Upper lobe of right lung (tissue), 1 donor: ENCODE measurements at places on chromosomes 2 and 18. TPM values are rescaled to one million over a fixed set of nuclear protein-coding genes. Genes with fewer than 3 reads are reported as not detected.

Gene KCNK3
- total RNA-seq: 25.4 TPM

Gene MAP3K19
- total RNA-seq: not detected

Gene GALNT3
- 25.8 TPM for total RNA-seq

Gene CNDP2
- 213 TPM for total RNA-seq

Gene BUB1
- total RNA-seq: 2.4 TPM

Gene C2orf66
- 0.38 TPM for total RNA-seq

Gene IFIH1
- 38.1 TPM for total RNA-seq

Gene SNTG2
- 3.6 TPM for total RNA-seq

Gene REG3A
- total RNA-seq: not detected

GRCh38 chr2:72718876-72719275, 107.0 kb downstream of the EXOC6B start:
- H3K27me3 ChIP-seq: no peaks in the 10 kb centered on the region
- no peaks in the 10 kb centered on the region for H3K36me3 ChIP-seq
- no peak for DNase-seq
- no peak overlapping the region for H3K27ac ChIP-seq

- H3K4me1 ChIP-seq: peaks cover 27% of the 10 kb centered on the region
- no peak overlapping the region for H3K27ac ChIP-seq
- peaks cover 3% of the 10 kb centered on the region for H3K36me3 ChIP-seq
- no peaks in the 10 kb centered on the region for H3K27me3 ChIP-seq
- no peak for DNase-seq
Observed at GRCh38 chr2:181890271-181890670, 1.3 kb upstream of the ITPRID2 start.

- H3K27me3 ChIP-seq: peaks cover 64% of the 10 kb centered on the region
- H3K36me3 ChIP-seq: peaks cover 12% of the 10 kb centered on the region
- no peak overlapping the region for H3K4me3 ChIP-seq
- peaks cover 22% of the 10 kb centered on the region for H3K4me1 ChIP-seq
Observed at GRCh38 chr2:174343623-174344455, 9.1 kb downstream of the SP9 start.

DNA sequence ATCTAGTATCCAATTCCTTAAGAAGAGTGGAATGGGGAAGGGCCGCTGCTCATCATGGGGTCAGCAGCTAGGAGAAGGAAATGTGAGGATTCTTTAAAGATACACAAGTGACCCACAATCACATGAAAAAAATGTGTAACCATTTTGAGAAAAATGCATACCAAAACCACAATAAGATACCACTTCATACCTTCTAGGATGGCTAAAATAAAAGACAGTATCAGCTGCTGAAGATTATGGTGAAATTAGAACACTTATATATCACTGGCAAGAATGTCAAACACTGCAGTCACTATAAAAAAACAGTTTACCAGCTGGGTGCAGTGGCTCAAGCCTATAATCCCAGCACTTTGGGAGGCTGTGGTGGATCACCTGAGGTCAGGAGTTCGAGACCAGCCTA, 67.9 kb downstream of the C2orf74 start:
- H3K36me3 ChIP-seq: peaks cover 76% of the 10 kb centered on the region
- DNase-seq: no peak
- no peak overlapping the region for H3K27ac ChIP-seq
- H3K4me1 ChIP-seq: no peaks in the 10 kb centered on the region
- no peaks in the 10 kb centered on the region for H3K27me3 ChIP-seq

- H3K4me3 ChIP-seq: no peak overlapping the region
- H3K27ac ChIP-seq: no peak overlapping the region
- H3K27me3 ChIP-seq: no peaks in the 10 kb centered on the region
- peaks cover 60% of the 10 kb centered on the region for H3K36me3 ChIP-seq
Observed at GRCh38 chr2:178506524-178506923, 26.3 kb downstream of the PLEKHA3 start.

- no peaks in the 10 kb centered on the region for H3K27me3 ChIP-seq
- DNase-seq: no peak
- H3K4me1 ChIP-seq: no peaks in the 10 kb centered on the region
- peaks cover 9% of the 10 kb centered on the region for H3K36me3 ChIP-seq
Observed at GRCh38 chr2:197030090-197030489, 103.6 kb upstream of the PGAP1 start.

- H3K27me3 ChIP-seq: peaks cover 12% of the 10 kb centered on the region
- no peak overlapping the region for H3K4me3 ChIP-seq
- no peak overlapping the region for H3K27ac ChIP-seq
- DNase-seq: no peak
- H3K4me1 ChIP-seq: no peaks in the 10 kb centered on the region
Observed at GRCh38 chr2:88545118-88545517, 82.1 kb downstream of the EIF2AK3 start.

DNA sequence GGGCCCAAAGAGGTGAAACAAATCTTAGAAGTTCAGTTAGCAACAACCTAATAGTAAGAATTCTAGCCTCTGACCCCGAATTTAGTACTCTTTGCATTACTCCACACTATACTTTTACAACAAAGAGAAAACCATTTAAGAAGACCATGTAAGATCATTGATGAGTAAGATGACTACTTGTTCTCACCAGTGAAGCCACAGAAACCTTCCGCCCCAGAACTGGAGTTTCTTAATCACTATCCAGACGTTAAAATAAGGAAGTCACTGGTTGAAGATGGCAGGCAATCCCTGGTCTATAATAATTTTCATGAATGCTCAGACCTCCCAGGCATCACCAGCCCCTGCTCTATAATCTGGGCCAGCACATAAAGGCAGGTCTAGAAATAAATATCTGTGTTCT, 95.0 kb downstream of the TMEM163 start:
- H3K4me1 ChIP-seq: no peaks in the 10 kb centered on the region
- no peak overlapping the region for H3K27ac ChIP-seq
- DNase-seq: no peak
- H3K27me3 ChIP-seq: no peaks in the 10 kb centered on the region

GRCh38 chr2:190855245-190855644, 25.4 kb upstream of the GLS start:
- H3K4me1 ChIP-seq: peaks cover 18% of the 10 kb centered on the region
- DNase-seq: no peak
- H3K27me3 ChIP-seq: no peaks in the 10 kb centered on the region

DNA sequence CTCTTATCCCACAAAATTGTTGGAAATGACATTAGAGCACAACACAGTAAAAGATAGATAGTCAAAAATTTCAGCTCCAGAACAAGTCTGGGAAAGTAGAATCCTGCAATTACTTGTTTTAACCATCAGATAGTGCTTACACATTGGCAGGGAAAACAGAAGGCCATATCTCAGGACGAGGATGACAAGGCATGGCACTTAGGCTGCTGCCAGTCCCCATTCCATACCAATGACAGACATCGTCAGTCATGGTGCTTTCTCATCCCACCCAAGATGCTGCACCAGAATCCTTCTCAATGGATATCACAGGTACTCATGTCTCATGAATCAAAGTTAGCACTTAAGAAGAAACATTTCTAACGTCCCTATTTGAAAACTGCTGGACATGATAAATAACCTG, 187.3 kb downstream of the NCKAP5 start:
- H3K36me3 ChIP-seq: no peaks in the 10 kb centered on the region
- no peak for DNase-seq
- no peak overlapping the region for H3K4me3 ChIP-seq
- no peaks in the 10 kb centered on the region for H3K4me1 ChIP-seq

DNA sequence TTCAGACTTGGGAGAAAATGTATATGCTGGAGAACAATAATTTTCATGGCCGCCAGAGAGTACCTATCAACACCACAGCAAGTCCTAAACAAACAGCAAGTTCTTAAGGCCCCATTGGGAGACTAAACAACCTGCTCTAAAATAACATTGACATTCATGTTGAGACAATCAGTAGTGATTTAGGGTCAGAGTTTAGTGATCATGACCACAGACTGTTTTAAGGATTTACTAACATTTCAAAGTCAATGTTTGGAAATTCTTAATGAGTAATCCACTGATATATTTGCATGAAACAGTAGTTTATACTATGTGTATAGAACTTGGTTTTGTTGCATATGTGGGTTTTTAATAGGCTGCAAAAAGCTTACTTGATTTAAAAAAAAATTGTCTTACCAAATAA, 34.7 kb downstream of the RASGRP3 start:
- no peak overlapping the region for H3K27ac ChIP-seq
- no peak overlapping the region for H3K4me3 ChIP-seq
- no peaks in the 10 kb centered on the region for H3K4me1 ChIP-seq
- H3K27me3 ChIP-seq: no peaks in the 10 kb centered on the region
- H3K36me3 ChIP-seq: no peaks in the 10 kb centered on the region

- H3K27ac ChIP-seq: no peak overlapping the region
- no peak overlapping the region for H3K4me3 ChIP-seq
- H3K27me3 ChIP-seq: no peaks in the 10 kb centered on the region
- H3K4me1 ChIP-seq: no peaks in the 10 kb centered on the region
Observed at GRCh38 chr2:172792711-172793110, 57.1 kb downstream of the RAPGEF4 start.

DNA sequence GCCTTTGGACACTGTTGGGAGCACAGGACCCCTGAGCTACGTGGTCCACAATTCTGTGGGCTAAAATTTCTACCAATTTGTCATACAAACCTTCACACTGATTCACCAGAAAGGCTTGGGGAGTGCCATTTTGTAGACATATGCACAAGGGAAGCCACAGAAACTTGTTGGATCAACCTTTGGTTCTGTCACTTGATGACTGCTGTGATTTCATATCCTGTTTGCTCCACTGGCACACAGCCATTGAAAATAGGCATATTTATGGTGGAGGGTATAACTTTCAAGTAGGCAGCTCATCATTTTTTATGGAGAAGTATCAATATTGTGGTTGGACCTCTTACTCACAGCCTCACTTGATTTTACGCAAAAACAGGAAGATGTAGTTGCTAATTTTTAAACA, 10.5 kb downstream of the NAPG start:
- DNase-seq: no peak
- no peaks in the 10 kb centered on the region for H3K4me1 ChIP-seq
- peaks cover 46% of the 10 kb centered on the region for H3K36me3 ChIP-seq

DNA sequence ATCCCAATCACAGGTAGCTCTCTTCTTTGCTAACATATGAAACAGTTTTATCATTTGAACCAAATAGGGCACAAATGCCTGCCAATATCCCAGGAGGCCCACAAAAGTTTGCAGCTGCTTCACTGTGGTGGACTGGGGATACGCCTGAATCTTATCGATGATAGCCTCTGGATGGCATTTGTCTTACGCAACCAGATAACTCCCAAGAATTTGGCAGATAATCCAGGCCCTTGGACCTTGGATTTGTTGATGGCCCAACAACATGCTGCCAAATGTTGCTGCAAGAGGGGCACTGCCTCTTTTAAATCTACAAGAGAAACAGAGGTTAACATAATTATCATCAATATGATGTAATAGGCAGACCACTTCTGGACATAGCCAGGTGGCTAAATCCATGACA, 587.1 kb upstream of the LRRTM4 start:
- no peak for DNase-seq
- H3K27me3 ChIP-seq: no peaks in the 10 kb centered on the region
- no peak overlapping the region for H3K27ac ChIP-seq
- H3K36me3 ChIP-seq: no peaks in the 10 kb centered on the region
- H3K4me3 ChIP-seq: no peak overlapping the region
- no peaks in the 10 kb centered on the region for H3K4me1 ChIP-seq
